ENCODE measurements at places on chromosomes 13 and 19.

DNA sequence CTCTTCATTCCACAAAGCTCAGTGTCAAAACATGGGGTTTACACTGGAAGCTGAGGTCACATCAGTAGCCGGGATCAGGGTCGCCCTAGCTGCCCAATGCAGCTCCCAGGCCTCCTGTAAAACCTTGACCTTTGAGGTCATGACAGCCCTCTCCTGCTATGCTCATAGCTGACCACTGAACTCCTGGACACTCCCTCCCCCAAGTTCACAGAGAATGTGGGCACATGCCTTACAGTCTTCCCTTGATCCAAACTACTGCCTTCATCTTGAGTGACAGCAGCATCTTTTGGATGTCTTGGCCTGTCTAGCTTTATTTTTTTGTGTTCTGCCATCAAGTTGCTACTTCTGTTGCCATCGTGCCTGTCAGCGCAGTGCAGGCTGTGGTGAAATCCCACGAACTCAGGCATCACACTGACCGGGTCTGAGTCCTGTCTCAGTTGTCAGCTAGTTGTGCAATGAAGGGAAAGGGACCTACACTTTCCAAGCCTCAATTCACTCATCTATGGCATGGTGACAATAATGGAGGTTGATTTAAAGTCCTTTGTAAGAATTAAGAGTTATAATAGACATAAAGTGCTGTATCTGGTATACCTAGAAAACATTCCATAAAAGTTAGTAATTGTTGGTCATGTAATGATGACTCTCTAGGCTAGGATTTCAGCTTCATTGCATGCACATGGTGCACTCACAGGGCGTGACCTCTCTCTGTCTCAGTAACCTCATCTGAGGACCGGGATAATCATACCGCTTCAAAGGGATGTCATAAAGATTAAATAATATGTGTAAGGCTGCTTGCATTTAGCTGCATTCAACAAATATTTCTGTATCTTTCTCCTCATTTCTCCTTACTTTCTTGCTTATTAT lies 16.4 kb upstream of the ALOX5AP start:
- no peak for DNase-seq

DNA sequence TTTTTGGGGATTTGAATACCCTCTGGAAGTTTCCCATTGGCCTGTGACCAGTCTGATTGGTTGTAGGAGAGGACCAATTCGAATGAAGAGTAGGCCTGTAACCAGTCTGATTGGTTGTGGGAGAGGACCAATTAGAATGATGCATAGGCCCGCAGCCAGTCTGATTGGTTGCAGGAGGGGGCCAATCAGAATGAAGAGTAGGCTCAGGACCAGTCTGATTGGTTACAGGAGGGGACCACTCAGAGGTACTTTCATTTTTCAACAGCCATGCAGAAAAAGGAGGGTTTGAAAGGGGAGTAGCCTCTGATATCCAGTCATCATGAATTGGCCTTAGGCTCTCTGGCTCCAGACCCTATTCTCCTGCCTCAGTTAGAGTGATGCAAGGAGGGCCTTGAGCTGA lies 30.4 kb upstream of the SLC1A5 start:
- DNase-seq, result peak; percentile 48

DNA sequence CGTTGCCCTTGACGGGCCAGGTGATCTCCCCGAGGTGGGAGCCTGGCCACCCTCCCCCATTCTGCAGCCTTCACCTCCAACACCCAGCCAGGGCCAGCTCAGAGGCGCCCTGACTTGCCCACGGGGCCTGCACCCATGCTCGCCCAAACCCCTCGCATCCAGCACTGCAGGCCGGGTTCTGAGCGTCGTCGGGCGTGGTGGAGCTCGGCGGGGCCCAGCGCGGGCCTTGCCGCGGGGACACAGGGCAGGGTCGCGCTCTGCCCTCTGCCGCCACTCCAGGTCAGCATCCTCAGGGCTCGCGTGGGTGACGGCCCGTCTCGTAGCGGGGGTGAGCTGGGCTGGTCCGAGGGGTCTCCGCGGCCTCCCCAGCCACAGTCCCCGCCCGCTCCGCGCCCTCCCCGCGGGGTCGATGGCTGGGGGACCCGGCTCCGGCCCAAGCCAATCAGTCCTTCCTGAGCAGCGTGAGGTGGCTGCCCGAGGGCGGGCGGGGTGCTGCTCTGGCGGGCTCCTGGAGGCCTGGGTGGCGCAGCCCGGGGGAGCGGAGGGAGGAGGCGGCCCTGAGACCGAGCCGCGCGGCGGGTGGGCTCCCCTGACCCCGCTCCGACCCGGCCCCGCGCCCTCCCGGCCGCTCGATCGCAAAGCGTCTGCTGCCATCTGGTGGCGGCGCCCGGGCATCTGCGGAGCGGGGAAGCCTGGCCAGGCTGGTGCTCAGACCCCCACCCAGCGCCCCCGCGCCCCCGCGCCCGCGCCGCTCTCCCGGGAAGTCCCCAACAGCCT lies 61.4 kb downstream of the CCNE1 start:
- peak; percentile 81 for DNase-seq

GRCh38 chr19:31160336-31160926 lies 188.8 kb downstream of the TSHZ3 start:
- DNase-seq, result no peak

- DNase-seq, result no peak
These were observed 15.6 kb upstream of the PROZ start for GRCh38 chr13:113142876-113143275.

Measured in activated CD4-positive, alpha-beta T cell treated with anti-CD3 and anti-CD28 coated beads for 36 hours (primary cell).